ENCODE measurements at places on chromosomes 12 and 14.

- DNase-seq, result no peak
Measured at GRCh38 chr14:69349091-69349777, 48.9 kb downstream of the ERH start.

- peak; percentile 75 for DNase-seq
Measured at GRCh38 chr12:104219908-104220404, 4.4 kb downstream of the TXNRD1 start.

DNA sequence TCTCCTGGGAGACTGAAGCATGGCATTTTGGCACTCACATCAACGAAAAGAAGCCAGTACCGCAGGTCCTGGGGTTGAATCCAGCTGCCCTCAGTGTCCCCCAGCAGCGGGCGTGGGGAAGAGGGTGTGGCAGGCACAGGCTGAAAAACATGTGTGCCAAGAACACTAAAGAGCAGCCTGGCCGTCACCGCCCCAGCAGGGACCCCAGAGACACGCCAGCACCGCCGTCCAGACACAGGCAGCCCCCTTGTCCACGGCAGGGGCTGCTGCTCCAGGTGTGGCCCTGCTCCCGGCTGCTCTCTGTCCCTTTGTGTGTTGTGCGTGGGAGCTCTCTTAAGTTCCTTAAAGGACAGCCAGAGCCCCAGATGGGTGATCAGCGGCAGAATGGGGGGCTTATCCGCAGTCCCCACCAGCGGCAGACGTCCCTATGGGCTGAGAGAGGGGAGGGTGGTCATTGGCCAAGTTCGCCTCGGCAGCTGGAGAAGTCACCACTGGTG is 556 bp downstream of the PHETA1 start:
- DNase-seq, result no peak

- no peak for DNase-seq
Measured at GRCh38 chr12:104600036-104600712, 143.4 kb downstream of the CHST11 start.

DNA sequence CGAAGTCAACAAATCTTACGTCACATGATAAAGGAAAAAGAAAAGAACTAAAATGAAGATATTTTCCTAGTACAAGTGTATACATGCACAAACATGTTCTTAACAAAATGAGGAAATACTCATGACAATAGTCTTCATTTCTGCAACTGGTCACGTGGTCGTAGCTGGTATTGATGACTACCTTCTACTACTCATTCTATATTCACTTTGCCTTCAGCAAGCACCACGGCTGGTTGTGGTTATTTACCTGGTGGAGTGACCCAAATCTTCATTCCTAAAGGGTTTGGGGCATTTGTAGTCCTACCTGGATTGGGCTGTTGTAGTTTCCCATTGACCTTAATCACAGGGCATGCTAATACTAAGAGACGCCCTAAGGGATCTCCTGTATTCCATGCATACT is 51.2 kb downstream of the FIGNL2 start:
- DNase-seq, result no peak

- DNase-seq, result no peak
Measured at GRCh38 chr14:85399186-85399585, 130.8 kb upstream of the FLRT2 start.

DNA sequence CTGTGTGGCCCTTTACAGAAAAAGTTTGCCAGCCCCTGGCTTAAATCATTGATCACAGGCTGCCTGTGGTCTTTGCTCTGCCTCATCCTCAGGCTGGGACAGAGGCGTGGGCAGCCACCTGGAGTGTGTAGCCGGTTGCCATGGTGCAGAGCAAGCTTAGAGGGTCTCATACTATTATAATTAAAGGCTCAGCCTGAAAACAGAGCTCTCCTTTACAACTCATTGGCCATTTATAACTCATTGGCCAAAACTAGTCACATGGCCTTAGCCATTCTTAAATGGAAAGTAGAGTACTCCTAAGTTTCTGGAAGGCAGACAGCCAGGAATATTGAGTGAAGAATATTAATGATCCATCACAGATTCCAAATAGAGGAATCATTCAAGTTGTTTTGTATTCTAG is 3.0 kb downstream of the HSP90B1 start:
- no peak for DNase-seq

- no peak for DNase-seq
Measured at GRCh38 chr12:127179176-127179575, 1087.8 kb upstream of the TMEM132C start.

- DNase-seq, result no peak
Measured at GRCh38 chr12:1972260-1972659, 32.0 kb downstream of the DCP1B start.

DNA sequence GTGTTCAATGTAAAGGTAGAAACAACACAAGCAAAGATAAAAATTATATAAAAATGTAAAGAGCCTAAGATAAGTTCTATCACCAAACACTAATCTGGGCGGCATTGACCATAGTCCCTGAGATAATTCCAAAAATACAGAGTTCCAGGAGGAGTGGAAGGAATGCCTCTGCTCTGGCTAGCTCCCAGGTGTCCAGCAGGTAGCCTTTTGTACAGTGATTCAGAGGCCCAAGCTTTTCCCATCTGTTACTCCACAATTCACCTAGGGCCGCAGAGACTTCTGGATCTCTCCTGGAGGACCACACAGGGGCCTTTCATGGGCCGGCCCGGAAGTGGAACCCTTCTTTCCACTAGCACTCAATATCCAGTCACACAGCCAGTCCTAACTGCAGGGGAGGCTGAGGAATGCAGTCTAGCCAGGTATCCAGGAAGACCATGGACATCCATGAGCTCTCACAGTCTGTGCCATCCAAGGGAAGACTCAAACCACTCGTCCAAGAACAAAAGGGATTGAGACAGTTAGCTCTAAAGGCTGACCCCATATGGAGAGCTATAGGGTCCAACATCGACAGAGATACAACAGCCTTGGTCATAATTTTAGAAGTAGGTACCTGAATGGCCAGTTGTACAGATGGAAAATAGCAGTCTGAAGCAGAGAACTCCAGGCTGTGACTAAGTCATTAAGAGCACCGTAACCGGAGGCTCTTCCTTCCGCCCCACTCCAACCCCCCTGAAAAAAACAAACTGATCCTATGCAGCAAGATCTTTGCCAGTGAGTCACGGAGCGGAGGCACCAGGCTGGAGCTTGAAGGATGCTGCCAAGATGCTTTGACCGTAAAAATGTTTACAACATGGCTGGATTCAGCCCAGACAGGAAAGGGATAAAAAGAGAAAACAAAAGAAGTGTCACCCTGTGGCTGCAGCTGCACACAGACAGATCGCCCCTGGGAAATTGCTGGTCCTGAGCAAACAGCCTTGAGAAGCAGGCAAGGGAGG is 204.8 kb downstream of the NUAK1 start:
- DNase-seq, result no peak

DNA sequence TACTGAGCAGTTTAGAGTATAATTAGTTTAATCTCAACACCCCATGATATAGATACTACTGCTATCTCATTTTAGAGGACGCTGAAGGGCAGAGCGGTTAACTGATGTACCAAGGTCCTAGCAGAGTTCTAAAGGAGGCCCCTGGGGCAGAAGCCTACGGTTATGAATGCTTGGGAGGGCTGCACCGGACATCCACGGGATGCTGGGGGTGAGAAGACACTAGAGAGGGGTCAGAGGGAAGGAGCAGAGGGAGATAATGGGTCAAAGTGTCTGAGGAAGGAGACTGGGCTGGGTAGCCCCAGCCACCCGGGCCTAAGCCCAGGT is 1.6 kb upstream of the ACTR6 start:
- no peak for DNase-seq

DNA sequence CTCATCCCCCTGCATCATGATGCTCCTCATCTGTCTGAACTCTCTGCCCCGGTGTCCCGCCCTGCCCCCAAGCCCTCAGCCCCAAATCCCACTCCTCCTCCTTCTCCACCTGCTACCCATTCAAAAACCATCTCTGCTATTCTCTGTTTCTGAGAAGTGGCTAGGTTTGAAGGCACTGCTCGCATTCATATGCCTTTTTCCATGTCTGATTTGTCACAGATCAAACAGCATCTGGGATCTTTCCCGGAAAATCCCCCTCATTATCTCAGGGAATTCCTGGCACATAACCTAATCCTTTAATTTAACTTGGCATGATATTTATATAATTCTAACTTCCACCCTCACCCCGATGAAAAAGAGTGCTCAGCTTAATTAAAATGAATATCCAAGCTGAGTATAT is 3.3 kb upstream of the ADAM20 start:
- no peak for DNase-seq

DNA sequence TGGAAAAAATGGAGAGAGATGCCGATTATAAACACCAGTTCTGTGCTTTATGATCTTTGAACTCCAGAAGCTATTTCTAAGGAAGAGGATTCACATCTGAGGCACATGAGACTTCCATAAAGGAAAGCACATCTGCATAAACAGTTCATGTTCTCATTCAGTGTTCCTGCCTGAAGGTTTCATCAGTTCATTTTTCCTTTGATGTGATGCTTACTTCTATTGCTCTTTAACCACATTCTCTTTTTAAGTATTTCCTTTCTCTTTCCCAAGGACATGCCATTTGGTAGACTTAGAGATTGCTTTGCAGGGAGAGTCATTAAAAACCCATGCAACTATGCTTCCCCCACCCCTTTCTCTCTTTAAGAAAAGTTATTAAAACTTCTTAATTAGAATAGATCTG is 387.0 kb upstream of the FLRT2 start:
- no peak for DNase-seq

DNA sequence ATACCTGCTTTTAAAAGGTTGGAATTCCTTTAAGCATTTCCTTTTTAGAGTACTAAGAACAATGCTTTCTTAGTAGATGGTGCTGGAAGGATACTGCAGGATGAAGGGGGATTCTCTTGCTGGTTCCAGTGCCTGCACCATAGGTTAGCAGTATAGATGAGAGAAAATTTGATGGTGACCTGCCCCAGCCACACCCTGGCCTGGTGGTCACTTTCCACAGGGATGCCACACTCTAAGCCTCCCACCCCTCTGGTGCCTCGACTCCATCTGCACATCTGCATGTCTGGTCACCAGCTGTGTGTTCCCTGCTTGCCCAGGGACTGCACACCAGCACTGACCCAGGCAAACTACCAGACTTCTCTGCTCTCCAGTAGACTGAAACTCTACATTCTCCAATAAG is 19.1 kb downstream of the SLC2A3 start:
- DNase-seq, result no peak

DNA sequence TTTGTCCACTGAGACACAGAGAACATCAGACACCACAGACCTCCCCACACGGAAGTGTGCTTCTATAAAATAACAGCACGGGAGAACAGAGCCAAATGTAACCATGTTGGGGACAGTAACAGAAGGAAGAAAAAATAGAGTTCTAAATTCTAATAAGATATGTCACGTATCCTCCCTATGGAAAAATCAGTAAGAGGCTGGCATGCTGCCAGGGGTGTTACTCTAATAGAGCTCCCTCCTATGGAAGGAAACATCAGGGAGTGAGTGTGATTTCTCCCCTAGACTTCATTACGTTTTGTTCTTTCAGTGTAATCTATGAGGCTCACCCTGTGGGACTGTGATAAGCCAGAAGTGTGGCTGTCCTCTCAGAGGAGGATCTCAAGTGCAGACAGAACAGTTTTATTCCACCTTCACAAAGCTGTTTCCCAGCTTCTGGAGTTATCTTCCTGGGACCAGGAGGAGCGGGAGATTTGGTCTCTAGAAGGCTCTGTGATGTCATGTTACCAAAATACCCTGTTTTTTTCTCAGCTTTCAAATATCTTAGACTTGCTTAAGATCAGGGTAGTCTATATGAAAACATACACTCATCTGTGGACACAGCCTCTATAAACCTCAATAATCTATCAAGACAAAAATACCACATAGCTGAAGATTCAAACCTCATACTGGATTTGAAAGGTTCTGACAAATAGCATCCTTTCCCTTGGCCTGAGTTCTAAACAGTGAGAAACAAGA is 69.3 kb downstream of the ZFC3H1 start:
- no peak for DNase-seq

GRCh38 chr14:94970941-94971730 is 186.2 kb downstream of the DICER1 start:
- DNase-seq, result no peak

DNA sequence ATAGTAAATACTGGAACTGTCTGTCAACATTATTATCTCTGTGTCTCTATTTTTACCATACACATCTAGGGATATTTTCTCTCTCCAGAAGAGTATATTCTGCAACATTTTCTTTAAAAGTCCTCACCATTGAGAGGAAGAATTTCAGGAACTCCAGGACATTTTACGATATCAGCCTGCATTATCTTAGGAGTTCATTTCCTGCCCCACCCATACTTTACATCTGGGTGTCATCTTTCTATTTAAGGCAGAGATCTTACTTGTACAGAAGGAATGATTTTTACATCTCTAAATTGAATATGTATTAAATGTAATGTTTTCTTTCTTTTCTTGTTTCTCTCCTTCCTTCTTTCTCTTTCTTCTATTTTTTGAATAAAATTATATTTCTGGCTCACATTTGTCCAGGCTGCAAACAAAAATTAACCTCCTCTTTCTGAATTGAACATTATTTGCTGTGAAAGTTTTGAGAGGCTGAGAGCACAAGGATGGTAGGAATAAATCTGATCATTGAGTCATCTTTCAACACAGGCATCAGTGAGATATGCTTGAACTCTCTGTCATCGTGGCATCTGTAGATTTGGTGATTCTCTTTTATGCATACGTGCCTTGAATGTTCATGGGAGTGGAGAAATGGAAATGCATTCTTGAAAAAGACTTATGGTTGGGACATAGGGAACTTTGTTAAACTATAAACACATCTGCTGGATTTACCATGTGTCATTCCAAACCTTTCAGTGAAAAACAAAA is 753.6 kb downstream of the SLC16A7 start:
- DNase-seq, result no peak

Data from stimulated activated CD4-positive, alpha-beta T cell treated with anti-CD3 and anti-CD28 coated beads, Interleukin-4, amount 100 ng/mL, for 24 hours (primary cell).